CD8-positive, alpha-beta memory T cell (primary cell): ENCODE measurements at places on chromosomes 3 and 15. TPM values are rescaled to one million over a fixed set of nuclear protein-coding genes. Genes with fewer than 3 reads are reported as not detected.

- no peaks in the 10 kb centered on the region for H3K27me3 ChIP-seq
- H3K4me3 ChIP-seq: peak overlapping the region; percentile 23
- no peak overlapping the region for H3K27ac ChIP-seq
Observed at GRCh38 chr15:25060472-25060803, 105.7 kb downstream of the SNRPN start.

DNA sequence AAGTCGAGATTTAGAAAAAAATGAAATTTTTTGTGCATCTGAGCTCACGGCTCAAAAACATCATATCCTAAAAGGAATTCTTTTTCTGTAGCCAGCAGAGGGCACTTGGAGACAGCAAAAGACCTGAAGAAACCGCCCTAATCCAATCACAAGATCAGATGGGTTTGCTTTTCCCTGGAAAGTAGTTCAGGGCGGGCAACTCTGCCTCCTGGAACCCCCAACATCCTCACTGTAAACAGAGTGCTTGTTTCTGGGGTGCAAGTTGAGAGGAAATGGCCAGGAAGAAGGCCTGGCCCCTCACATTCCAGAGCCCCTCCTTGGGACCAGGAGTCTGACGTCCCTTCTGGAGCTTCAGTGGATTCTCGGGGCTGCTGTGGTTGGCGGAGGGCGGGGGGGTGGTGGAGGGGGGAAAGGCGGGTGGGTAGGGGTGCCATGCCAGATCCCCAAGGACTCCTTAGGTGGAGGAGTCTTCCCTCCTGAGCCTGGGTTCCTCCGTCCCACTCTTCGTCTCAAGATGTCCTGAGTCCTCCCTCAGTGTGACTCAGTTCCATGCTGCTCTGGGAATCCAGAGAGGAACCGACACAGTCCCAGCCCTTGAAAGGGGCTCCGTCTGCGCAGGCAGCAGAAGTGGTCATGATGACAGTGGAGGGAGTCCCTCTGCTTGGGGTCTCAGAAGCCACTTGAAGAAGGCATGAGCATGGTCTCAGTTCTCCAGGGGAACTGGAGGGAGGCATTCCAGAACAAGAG lies 35.9 kb downstream of the CCK start:
- no peak overlapping the region for H3K27ac ChIP-seq
- DNase-seq: no peak
- no peak overlapping the region for H3K4me3 ChIP-seq
- H3K36me3 ChIP-seq: no peaks in the 10 kb centered on the region

DNA sequence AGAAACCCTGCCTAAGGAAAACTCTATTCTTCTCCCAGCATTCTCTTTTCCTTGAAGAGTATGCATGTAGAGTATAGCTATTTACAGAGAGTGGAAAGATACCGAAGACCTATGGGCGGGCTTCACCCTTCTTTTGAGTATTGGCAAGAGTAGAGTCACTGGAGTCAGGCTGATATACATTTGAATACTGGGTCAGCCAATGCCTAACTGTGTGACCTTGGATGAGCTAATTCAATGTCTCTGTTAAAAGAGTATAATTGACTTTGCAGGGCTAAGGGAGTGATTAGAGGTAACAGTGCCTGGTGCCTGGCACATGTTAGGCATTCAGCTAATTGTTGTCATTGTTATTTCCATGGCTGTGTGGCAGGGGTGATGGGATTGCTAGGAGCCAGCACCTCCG lies 75.6 kb downstream of the TUSC7 start:
- no peak overlapping the region for H3K4me3 ChIP-seq
- H3K36me3 ChIP-seq: no peaks in the 10 kb centered on the region
- DNase-seq: no peak

- DNase-seq: no peak
- H3K27ac ChIP-seq: no peak overlapping the region
- H3K4me3 ChIP-seq: no peak overlapping the region
- no peaks in the 10 kb centered on the region for H3K4me1 ChIP-seq
- H3K27me3 ChIP-seq: no peaks in the 10 kb centered on the region
- no peaks in the 10 kb centered on the region for H3K36me3 ChIP-seq
Observed at GRCh38 chr3:124960105-124960504, 25.6 kb upstream of the MUC13 start.

DNA sequence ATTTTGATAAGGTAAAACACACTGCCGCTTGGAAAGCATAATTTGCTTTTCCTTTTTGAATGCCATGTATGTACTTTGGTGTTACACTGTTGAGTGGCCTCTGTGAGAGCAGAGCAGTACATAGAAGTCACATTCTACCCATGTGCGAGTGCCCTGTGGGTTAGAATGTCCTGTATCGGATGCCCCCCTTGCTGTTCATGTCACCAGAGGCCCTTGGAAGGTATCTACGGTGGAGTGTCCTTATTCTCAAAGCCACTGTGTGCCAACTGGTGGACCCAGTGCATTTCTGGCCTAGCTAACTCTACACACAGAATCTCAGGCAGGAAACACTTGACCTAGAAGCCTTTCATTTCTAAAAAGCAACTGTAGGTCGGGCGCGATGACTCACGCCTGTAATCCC lies 137.0 kb downstream of the GHSR start:
- H3K27me3 ChIP-seq: no peaks in the 10 kb centered on the region
- no peak for DNase-seq
- no peak overlapping the region for H3K27ac ChIP-seq
- H3K4me3 ChIP-seq: no peak overlapping the region
- H3K36me3 ChIP-seq: peaks cover 9% of the 10 kb centered on the region

DNA sequence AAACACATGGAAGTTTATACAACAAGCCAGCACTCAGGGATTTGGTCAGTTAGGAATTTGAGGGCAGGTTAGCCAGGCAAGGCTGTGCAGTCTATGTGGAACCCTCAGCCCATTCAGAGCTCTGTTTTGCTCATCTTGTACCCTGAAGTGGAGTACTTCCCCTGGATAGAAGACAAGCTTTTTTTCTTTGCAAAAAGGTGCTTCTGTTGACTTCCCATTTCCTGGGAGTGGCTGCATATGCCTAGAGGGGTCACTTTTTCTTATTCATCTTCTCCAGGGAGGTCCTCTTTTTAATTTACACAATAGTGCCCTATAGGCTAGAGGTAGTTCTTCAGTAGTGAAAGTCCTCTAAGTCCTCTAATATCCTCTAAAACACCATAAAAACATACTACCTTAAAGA lies 225.0 kb upstream of the P2RY1 start:
- no peaks in the 10 kb centered on the region for H3K27me3 ChIP-seq
- no peaks in the 10 kb centered on the region for H3K36me3 ChIP-seq

DNA sequence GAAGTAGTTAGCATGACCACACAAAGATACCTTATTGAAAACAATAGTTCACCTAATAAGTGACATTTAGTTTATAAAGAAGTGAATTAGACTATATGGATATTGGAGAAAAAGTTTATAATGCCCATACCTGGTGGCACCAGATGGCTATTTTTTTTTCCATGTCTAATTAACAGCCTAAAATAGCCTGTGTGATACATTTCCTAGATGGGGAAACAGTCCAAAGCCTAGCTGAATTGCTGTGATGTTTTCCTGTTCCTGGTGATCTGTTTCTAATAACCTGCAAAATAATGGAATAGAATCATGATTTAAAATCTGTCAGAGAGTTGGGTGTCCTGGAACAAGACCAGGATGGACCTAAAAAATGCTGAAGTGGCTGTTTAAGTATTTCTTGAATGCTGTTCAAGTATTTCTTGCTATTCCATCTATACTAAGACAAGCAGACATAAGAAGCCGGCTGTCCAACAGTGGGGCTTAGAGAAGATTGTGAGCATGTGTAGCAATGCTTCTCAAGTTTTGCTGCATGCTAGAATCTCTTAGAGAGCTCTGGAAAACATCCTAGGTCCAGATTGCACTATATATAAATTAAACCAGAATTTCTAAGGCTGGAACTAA lies 31.3 kb downstream of the LRRC3B start:
- no peaks in the 10 kb centered on the region for H3K27me3 ChIP-seq
- DNase-seq: no peak
- H3K4me1 ChIP-seq: no peaks in the 10 kb centered on the region
- no peak overlapping the region for H3K27ac ChIP-seq
- no peaks in the 10 kb centered on the region for H3K36me3 ChIP-seq

GRCh38 chr3:107413264-107413663 lies 36.0 kb downstream of the CCDC54 start:
- H3K4me1 ChIP-seq: no peaks in the 10 kb centered on the region
- no peaks in the 10 kb centered on the region for H3K36me3 ChIP-seq
- no peak for DNase-seq
- no peak overlapping the region for H3K4me3 ChIP-seq
- H3K27me3 ChIP-seq: no peaks in the 10 kb centered on the region

GRCh38 chr15:52486003-52486996 lies 42.4 kb downstream of the MYO5A start:
- no peaks in the 10 kb centered on the region for H3K27me3 ChIP-seq
- H3K27ac ChIP-seq: no peak overlapping the region
- no peaks in the 10 kb centered on the region for H3K36me3 ChIP-seq
- no peak overlapping the region for H3K4me3 ChIP-seq
- H3K4me1 ChIP-seq: peaks cover 43% of the 10 kb centered on the region

- no peak overlapping the region for H3K27ac ChIP-seq
- H3K4me3 ChIP-seq: no peak overlapping the region
- no peaks in the 10 kb centered on the region for H3K4me1 ChIP-seq
Observed at GRCh38 chr15:91973481-91973880, 120.0 kb downstream of the SLCO3A1 start.

DNA sequence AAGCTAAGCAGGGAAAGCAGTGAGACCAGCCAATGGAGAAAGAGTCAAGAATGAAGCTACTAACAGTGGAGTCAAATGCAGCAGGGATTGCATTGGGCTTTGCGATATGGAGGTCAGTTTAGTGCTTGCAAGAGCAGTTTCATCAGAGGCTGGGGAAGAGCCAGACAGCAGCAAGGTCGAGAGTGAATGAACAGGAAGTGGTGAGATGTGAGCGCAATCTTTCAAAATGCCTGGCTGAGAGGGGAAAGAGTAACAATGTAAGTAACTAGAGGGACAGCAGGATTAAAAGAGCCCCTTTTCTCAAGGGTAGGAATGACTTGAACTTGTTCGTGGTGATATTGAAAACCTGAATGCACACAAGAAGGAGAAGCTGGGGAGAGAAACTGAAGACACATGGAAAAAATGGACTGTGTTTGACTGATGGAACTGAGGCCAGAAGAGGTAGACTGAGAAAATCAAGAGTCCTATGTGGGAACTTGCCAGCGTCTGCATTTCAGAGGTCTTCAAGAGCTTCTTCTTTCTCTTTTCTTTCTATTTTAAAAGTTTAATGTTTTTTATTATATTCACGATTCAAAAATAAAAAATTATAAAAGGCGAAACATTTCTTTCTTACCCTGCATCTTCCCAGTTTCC lies 30.6 kb upstream of the GPR160 start:
- H3K36me3 ChIP-seq: no peaks in the 10 kb centered on the region
- no peak overlapping the region for H3K4me3 ChIP-seq
- peaks cover 35% of the 10 kb centered on the region for H3K4me1 ChIP-seq
- no peak for DNase-seq
- H3K27ac ChIP-seq: no peak overlapping the region

- no peak overlapping the region for H3K4me3 ChIP-seq
- H3K27me3 ChIP-seq: no peaks in the 10 kb centered on the region
- no peak for DNase-seq
- no peak overlapping the region for H3K27ac ChIP-seq
- H3K4me1 ChIP-seq: no peaks in the 10 kb centered on the region
Observed at GRCh38 chr15:63372018-63372705, 9.5 kb downstream of the CA12 start.

GRCh38 chr3:83122774-83123350 lies 1361.4 kb upstream of the GBE1 start:
- no peak overlapping the region for H3K4me3 ChIP-seq
- no peaks in the 10 kb centered on the region for H3K27me3 ChIP-seq
- H3K36me3 ChIP-seq: no peaks in the 10 kb centered on the region
- no peak overlapping the region for H3K27ac ChIP-seq

GBE1 gene
- 22.9 TPM for total RNA-seq

PLD1 gene
- 0.59 TPM for total RNA-seq

WDR73 gene
- 27.7 TPM for total RNA-seq

LRRC31 gene
- not detected for total RNA-seq

ACKR2 gene
- total RNA-seq: 0.92 TPM

CHST2 gene
- 2.9 TPM for total RNA-seq

ETFA gene
- total RNA-seq: 178 TPM

DUOX2 gene
- total RNA-seq: not detected

ADAMTSL3 gene
- total RNA-seq: not detected
